K562 (cell line): ENCODE measurements at places on chromosomes 5 and 9.

DNA sequence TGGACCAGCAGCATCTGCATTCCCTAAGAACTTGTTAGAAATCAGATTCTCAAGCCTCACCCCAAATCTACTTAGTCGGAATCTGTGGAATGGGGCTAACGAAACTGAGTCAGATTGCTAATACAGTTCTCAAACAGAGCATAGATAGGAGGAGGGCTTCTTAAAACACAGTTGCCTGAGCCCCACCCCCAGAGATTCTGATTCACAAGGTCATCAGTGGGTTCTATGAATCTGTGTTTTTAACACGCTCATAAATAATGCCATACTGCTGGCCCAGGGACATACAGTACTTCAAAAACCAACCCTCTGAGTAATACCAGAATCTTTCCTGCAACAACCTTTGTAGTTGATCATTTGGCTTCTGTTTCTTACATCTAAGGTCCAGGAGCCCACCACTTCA lies 32.9 kb upstream of the GARNL3 start:
- no peak for DNase-seq

- DNase-seq, result no peak
Measured at GRCh38 chr5:163916376-163916775, 411.0 kb downstream of the MAT2B start.

GRCh38 chr5:57186194-57186593 lies 12.3 kb downstream of the GPBP1 start:
- DNase-seq, result no peak

GRCh38 chr9:119137479-119137878 lies 231.8 kb downstream of the BRINP1 start:
- no peak for DNase-seq

DNA sequence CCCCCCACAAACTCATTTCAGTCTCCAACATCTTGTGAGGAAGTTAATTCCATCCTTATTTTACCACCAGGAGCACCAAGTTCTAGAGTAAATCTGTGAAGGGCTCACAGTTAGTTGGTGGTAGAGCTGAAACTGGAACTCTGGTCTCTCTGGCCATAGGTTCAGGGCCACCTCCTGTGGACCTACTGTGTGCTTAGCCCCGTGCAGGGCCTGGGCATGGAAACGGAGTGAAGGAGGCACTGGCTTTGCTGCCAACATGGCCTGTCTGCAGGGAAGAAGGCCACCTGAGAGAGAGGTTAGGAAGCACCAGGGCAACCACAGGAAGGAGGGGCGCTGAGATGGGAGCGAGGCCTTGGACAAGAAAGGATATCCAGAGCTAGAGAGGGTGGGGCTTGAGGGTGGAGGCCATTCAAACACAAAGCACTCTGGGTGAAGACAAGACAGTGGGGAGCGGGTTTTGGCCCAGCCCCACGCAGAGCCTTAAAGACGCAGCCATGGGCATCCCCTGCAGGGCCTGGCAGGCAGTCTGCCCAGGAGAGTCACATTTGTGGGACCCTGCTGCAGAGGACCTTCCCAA lies 16.0 kb upstream of the DAB2IP start:
- DNase-seq, result no peak

- DNase-seq, result no peak
Measured at GRCh38 chr9:112496074-112496722, 9.6 kb downstream of the KIAA1958 start.

GRCh38 chr5:20166456-20166855 lies 178.5 kb upstream of the CDH18 start:
- DNase-seq, result no peak

- DNase-seq, result no peak
Measured at GRCh38 chr9:105026451-105026850, 98.5 kb upstream of the ABCA1 start.

DNA sequence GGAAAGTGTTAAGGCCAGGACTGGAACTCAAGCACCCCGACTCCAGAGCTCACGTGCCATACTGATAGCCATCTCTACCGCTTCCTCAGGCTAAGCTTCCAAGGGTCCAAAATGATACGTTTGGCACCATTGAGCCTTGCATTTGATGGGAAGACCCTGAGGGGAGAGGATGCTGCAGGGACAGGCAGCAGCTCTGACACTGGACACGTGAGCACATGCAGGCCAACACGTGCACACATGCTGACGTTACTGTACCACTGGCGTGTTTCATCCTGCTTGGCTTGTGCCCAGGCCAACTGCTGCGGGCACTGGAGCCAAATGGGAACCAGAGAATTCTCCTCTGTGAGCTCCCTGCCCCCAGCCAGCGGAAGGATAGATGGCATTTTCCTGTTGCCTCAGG lies 5.2 kb downstream of the FAT2 start:
- DNase-seq, result no peak

GRCh38 chr9:17863213-17863883 lies 284.5 kb downstream of the SH3GL2 start:
- DNase-seq, result no peak

DNA sequence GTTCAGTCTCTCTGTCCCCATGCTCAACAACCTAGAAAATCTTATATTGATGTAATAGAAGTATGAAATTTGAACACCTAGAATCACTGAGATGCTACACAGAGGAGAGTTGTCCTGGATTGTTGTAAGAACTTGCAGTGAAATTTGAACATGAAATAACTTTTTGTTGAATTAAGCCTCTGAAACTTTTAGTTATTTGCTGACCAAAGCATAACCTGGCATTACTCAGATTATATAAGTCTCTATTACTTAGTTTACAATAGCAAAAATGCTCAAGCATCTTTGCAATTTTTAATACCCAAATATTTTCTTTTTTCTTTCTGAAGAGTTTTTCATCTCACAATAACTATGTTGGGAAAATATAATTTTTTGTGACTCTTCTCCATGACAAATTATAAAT lies 630.7 kb upstream of the ACO1 start:
- no peak for DNase-seq

DNA sequence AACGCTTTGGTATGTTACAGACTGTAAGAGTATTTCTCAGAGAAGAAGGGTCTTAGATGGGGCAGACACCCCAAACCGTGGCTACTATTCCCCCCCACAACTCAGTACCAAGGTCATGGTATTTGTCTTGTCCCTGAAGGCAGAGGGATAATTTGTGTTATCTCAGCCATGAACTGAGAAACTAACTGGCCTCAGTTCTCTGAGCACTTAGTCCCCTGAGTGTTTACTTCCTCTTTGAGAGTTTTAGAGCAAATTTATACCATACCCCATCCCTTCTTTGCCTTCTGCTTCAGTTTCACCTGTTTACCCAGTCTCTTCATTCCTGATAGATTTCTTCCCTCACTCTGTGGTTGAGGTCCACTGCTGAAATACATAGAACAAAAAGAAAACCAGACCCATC lies 183.9 kb downstream of the LRRC70 start:
- no peak for DNase-seq

DNA sequence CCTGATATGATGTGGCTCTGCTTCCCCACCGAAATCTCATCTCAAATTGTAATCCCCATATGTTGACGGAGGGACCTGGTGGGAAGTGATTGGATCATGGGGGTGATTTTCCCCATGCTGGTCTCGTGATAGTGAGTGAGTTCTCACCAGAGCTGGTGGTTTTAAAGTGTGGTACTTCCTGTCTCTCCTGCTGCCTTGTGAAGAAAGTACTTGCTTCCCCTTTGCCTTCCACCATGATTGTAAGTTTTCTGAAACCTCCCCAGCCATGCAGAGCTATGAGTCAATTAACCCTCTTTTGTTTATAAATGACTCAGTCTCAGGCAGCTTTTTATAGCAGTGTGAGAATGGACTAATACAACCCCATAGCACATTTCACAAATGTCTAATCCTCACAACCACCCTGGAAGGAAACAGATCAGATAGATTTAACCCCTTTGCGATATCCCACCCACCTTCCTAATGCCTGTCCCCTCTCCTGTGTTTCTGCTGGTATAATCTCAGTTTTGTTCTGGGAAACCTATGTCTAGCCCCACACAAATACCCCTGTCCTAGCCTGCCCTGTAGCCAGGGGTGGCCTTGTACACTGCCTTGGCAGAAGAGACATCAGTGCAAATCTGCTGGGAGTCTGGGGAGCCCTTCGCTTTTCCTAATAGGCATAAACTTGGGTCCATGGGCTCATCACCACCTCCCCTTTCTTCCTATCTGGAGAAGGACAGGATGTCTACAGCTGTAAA lies 157.0 kb upstream of the RAI14 start:
- DNase-seq, result no peak
